ENCODE measurements at places on chromosomes 12 and 14.

DNA sequence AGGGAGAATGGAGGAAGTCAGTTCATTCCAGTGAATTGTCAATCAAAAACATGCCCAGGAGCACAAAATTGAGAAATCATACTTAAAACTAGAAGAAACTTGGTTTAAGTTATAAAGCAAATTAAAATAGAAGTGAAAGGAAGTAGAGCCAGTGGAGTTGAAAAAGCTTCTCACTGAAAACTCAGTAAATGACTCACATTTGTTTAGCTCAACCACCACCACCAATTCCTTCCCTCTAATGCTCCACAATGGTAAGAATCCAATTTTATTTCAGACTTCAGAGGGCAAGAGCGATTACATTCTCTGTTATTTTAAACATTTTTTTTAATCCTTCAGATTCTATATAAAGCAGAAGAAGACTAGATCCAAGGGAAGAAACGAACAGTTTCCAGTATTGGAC lies 19.4 kb downstream of the UTP20 start:
- no peak overlapping the region for H3K4me3 ChIP-seq
- H3K36me3 ChIP-seq: peaks cover 51% of the 10 kb centered on the region
- DNase-seq: no peak
- no peaks in the 10 kb centered on the region for H3K27me3 ChIP-seq
- H3K27ac ChIP-seq: no peak overlapping the region

GRCh38 chr12:132776816-132777568 lies 15.4 kb upstream of the ANKLE2 start:
- peaks cover 64% of the 10 kb centered on the region for H3K36me3 ChIP-seq
- no peak for DNase-seq
- H3K4me1 ChIP-seq: no peaks in the 10 kb centered on the region
- H3K4me3 ChIP-seq: no peak overlapping the region

- no peak for DNase-seq
- no peak overlapping the region for H3K4me3 ChIP-seq
- H3K4me1 ChIP-seq: peaks cover 16% of the 10 kb centered on the region
- H3K27ac ChIP-seq: no peak overlapping the region
- H3K36me3 ChIP-seq: no peaks in the 10 kb centered on the region
Measured at GRCh38 chr12:113903381-113903863, 62.7 kb downstream of the RBM19 start.

DNA sequence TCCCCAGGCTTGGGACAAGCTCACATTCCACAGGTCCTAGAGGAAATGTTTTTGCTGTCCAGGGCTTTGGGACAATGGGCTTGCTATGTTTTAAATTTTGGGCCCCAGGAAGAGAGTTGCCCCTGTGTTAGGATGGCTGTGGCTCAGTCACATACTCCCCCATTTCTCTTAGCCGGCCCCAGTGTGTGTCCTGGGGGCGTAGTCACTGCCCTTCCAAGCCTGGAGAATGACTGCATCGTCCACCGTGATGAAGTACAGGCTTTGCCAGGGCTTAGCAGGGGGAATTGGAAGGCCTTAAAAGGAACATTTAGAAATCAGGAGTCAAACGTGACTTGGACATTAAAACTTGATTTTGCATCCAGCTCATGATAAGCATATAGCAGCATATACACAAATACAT lies 293.6 kb downstream of the CACNA1C start:
- DNase-seq: no peak
- H3K4me3 ChIP-seq: no peak overlapping the region
- no peaks in the 10 kb centered on the region for H3K4me1 ChIP-seq
- peaks cover 47% of the 10 kb centered on the region for H3K27me3 ChIP-seq
- no peaks in the 10 kb centered on the region for H3K36me3 ChIP-seq

DNA sequence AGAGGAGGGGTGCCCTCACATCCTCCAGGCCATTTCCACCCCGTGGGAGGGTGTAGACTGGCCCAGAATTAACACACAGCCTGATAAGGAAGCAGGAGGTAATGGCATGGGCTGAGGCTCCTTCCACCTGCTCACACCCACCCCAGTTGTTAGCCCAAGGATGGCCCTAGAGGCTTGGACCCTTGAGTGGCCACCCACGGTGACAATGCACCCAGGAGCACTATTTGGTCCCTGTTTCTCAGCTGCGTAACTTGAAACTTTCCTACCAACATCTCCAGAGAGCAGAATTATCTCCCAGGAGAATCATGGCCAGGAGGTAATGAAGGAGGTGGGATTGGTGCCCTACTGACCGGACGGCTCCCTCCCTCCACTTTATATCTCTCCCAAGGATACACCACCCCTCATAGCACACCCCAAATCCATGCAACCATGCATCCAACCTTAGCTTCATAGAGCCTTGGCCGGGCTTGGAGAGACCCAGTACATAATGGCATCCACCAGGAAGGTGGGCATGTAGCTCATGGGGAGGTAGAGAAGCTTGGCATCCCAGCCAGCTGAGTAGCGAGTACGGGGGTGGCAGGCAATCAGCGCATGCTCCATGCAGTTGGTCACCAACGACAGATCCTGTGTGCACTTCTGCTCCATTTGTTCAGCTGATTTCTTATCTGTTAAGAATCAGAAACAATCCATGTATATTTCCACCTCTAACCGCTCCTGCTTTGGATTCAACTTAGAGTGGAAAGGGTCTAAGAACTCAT lies 5.6 kb downstream of the RDH16 start:
- no peaks in the 10 kb centered on the region for H3K36me3 ChIP-seq
- DNase-seq: no peak
- no peaks in the 10 kb centered on the region for H3K27me3 ChIP-seq
- H3K27ac ChIP-seq: no peak overlapping the region
- H3K4me1 ChIP-seq: no peaks in the 10 kb centered on the region

DNA sequence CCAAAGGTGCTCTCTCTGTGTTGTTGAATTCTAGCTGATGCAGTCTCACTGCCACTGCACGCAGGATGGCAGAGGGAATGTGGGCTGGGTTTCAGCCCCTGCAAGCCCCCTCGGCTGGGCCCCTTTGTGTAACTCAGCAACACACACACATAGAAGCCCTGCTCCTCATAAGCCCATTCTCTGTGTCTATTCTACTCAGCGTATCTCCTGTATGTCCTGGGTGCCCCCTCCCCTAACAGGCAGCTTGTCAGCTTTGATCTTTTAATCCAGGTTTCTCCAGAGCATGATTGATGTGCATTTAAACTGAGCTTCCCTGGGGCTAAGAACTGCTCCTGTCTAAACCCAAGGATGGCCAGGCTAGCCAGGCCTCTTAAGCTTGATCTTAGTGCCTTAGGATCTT lies 43.0 kb downstream of the SRRM4 start:
- no peaks in the 10 kb centered on the region for H3K4me1 ChIP-seq
- H3K27ac ChIP-seq: no peak overlapping the region
- H3K27me3 ChIP-seq: no peaks in the 10 kb centered on the region
- H3K36me3 ChIP-seq: no peaks in the 10 kb centered on the region

- DNase-seq: peak; percentile 57
- no peak overlapping the region for H3K4me3 ChIP-seq
- H3K27me3 ChIP-seq: no peaks in the 10 kb centered on the region
- no peaks in the 10 kb centered on the region for H3K36me3 ChIP-seq
- peaks cover 7% of the 10 kb centered on the region for H3K4me1 ChIP-seq
Measured at GRCh38 chr14:61537563-61538463, 157.5 kb upstream of the HIF1A start.

DNA sequence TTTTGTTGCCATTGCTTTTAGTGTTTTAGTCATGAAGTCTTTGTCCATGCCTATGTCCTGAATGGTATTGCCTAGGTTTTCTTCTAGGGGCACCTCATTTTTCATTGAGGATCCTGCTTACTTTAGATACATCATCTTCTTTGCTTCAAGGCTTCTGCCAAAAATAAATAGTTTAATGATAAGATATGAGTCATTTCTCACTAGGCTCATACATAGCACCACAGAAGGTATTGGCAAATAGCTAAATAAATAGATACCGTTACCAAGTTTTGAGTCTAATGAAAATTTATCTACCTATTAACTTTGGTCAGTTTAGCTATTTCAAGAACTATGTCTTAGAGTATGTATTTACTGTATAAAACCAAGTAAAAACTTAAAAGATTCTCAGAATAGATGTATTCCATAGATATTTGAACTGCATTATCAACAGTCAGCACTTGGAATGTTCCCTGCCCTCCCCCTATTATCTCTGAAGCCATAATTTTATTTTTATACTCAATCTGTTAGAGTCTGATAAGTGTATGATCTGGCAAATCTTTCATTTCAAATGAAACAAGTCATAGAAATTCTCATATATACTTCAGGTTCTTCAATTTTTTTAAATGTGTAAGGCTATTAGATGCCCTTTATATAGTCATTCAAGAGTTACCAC lies 310.2 kb downstream of the CCDC91 start:
- no peak overlapping the region for H3K4me3 ChIP-seq
- no peaks in the 10 kb centered on the region for H3K4me1 ChIP-seq
- no peak for DNase-seq
- H3K27me3 ChIP-seq: no peaks in the 10 kb centered on the region

GRCh38 chr12:130677957-130678558 lies 38.0 kb downstream of the RIMBP2 start:
- H3K4me3 ChIP-seq: no peak overlapping the region
- no peak overlapping the region for H3K27ac ChIP-seq
- no peak for DNase-seq
- no peaks in the 10 kb centered on the region for H3K27me3 ChIP-seq

DNA sequence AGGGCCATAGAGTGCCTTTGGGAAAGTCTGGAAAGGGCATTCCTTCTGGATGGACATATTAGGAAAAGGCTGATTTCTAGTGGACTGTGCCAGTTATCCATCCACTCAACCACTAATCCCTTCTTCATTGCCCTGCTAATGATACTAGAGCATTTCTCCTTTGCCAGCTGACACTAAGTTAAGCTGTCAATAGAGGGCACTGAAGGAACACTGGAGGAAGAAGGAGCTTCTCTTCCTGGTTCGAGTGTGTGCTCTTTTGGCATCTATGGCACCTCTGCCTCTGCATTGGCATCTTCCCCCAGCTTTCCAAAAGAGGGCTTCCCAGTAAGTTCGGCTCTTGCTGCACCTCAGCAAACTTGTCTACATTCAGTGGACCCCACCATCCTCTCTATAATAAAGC lies 165.4 kb downstream of the DERA start:
- no peaks in the 10 kb centered on the region for H3K27me3 ChIP-seq
- no peaks in the 10 kb centered on the region for H3K36me3 ChIP-seq
- DNase-seq: peak; percentile 62
- no peak overlapping the region for H3K4me3 ChIP-seq
- H3K27ac ChIP-seq: no peak overlapping the region

DNA sequence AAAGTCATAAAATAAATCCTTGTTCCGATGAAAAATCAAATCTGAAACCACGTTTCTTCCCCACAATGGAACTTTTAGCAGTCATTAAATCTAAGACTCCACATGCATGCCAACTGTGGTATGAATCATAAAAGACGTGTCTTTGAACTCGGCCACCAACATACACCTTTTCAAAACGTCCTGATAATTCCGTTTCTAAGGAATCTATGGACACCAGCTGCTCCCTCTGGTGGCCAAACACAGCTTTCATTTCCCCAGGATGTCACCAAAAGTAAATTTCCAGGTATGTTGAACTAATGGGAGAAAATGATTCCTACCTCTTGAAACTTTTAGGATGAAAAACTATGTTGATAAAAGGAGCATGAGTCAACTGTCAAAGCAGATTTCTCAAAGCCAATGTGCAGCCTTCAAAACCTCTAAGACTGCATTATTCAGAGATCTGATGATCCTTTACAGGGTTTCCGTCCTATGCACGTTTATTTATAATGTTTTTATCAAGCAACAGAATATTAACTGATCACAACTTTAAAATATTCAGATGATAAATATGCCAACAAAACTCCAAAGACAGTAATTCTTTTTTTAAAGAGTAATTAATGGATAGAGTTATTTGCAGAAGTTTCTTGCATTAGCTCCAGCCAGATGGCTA lies 96.2 kb downstream of the CIT start:
- no peak overlapping the region for H3K4me3 ChIP-seq
- no peaks in the 10 kb centered on the region for H3K4me1 ChIP-seq
- DNase-seq: no peak
- no peak overlapping the region for H3K27ac ChIP-seq
- H3K36me3 ChIP-seq: peaks cover 34% of the 10 kb centered on the region

GRCh38 chr12:89674326-89674942 lies 34.2 kb downstream of the ATP2B1 start:
- H3K36me3 ChIP-seq: peaks cover 20% of the 10 kb centered on the region
- DNase-seq: no peak
- H3K27ac ChIP-seq: no peak overlapping the region

DNA sequence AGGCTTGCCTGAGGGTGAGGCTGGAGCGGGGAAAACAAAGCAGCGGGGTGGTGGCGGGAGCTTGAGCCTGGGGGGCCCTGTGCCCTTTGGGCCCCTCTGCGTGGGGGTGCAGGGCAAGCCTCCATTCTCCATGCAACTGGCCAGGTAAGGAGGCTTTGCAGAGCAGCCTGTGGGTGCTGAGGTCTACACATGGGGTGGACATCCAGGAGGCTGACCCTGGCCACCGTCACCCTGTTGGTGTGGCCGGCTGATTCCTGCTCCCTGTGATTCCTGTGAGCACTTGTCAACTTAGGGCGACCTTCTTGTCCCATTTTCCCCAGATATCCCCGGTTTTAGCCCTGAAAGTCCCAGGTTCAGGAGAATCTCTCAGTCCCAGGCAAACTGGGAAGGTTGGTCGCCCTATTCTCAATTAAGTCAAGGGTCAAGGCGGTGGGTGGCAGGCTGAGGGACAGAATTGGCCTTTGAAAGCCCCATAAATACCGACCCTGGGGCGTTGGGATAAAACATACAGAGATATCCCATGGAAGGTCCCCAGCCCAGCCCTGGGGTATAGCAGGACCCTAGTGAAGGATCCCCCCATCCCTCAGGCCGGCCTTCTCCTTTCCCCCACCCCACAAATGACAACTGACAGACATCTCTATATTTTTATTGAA lies 70.5 kb downstream of the PRIMA1 start:
- no peaks in the 10 kb centered on the region for H3K27me3 ChIP-seq
- DNase-seq: no peak
- no peak overlapping the region for H3K27ac ChIP-seq
- no peaks in the 10 kb centered on the region for H3K36me3 ChIP-seq
- no peaks in the 10 kb centered on the region for H3K4me1 ChIP-seq
- no peak overlapping the region for H3K4me3 ChIP-seq

GRCh38 chr12:6954316-6955107 lies 3.4 kb downstream of the PTPN6 start:
- H3K36me3 ChIP-seq: no peaks in the 10 kb centered on the region
- peaks cover 5% of the 10 kb centered on the region for H3K27me3 ChIP-seq
- no peak overlapping the region for H3K27ac ChIP-seq
- peaks cover 6% of the 10 kb centered on the region for H3K4me1 ChIP-seq

- H3K27ac ChIP-seq: no peak overlapping the region
- no peak overlapping the region for H3K4me3 ChIP-seq
- H3K36me3 ChIP-seq: no peaks in the 10 kb centered on the region
- no peaks in the 10 kb centered on the region for H3K27me3 ChIP-seq
Measured at GRCh38 chr12:28231248-28231647, 41.0 kb downstream of the CCDC91 start.

DNA sequence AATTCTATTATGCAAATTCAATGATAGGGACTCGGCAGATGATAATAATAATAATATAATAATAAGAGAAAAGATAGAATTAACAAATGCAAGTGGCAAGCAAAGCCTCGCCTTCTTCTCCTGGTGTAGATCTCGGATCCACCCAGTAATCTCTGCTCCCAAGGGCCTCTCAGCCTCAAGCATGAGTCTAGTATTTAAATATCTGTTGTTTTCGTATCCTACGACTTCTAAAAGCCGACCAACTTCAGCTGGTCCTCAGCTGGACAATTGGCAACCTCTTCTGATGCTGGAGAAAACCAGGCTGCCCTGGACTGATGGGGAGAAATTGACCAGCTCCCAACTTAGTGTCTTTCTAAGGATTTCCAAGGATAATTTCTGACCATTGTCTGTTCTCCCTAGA lies 14.0 kb upstream of the MAP1LC3B2 start:
- no peaks in the 10 kb centered on the region for H3K27me3 ChIP-seq
- no peaks in the 10 kb centered on the region for H3K4me1 ChIP-seq
- H3K36me3 ChIP-seq: no peaks in the 10 kb centered on the region
- H3K27ac ChIP-seq: no peak overlapping the region
- H3K4me3 ChIP-seq: no peak overlapping the region
- DNase-seq: no peak

Data from SJCRH30 (cell line).